ENCODE measurements at places on chromosomes 3 and 15. TPM values are rescaled to one million over a fixed set of nuclear protein-coding genes. Genes with fewer than 3 reads are reported as not detected.

Gene CILP
- not detected for total RNA-seq

Gene RLBP1
- total RNA-seq, result 0.73 TPM

Gene BTLA
- total RNA-seq, result not detected

Gene DUOXA2
- not detected for total RNA-seq

Gene ST6GAL1
- total RNA-seq, result 26.2 TPM

Gene MEX3B
- 4.0 TPM for total RNA-seq

Gene SLC24A5
- total RNA-seq, result 668 TPM

Gene COPS2
- 66.3 TPM for total RNA-seq

Gene TNFAIP8L3
- total RNA-seq, result not detected
